GOT3 (cell line): ENCODE measurements at places on chromosomes 1 and 21.
A peak's percentile ranks its signal among the peaks of the same experiment; 100 is the strongest.

DNA sequence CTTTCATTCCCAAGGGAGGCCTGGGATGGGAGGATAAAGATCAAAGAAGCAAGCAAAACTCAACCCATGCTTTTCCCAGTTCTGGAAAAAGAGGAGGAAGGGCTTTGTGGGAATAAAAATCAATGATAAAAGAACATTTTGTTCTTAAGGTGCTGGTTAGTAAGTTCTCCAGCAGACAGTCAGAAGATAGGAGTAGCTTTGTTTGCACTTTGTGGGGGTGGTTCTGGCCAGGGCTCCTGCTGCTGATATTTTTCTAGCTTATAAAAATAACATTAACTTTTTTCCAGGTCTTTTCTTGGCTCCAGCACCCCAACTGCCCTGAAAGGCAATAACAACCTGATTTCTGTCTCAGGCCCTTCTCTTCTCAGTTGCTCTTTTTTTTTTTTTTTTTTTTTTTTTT lies 220.0 kb downstream of the FGGY start:
- DNase-seq: no peak

DNA sequence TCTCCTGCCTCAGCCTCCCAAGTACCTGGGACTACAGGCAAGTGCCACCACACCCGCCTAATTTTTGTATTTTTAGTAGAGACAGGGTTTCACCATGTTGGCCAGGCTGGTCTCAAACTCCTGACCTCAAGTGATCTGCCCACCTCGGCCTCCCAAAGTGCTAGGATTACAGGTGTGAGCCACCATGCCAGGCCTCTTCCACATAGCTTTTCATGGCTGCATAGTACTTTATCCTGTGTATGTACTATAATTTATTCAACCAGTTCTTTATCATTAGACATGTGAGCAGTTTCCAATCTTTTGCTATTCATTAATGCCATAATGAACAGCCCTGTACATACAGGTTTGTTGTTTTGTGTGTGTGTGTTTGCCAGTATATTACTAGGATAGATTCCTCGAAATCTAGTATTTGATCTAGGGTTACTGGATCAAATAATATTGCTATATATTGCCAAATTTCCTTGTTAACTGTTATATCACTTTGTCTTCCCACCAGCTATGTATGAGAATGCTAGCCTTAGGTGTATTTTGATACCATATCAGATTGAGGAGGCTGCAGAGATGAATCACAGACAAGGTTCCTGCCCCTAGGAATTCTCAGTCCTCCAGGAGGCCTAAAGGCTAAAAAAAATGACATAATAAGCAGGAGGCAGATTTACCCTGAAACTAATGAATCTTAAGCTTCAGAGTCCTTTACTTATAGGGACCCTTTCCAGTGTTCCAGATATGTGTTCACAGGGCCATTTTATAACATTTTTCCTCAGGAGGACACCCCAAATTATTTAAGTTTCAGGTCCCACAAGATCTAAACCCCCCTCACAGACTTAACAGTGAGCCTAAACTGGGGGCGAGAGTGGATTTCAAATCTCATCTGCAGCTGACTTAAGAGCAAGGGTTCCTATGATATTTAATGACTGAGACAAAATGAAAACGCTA lies 2.1 kb upstream of the PDIK1L start:
- DNase-seq: no peak

DNA sequence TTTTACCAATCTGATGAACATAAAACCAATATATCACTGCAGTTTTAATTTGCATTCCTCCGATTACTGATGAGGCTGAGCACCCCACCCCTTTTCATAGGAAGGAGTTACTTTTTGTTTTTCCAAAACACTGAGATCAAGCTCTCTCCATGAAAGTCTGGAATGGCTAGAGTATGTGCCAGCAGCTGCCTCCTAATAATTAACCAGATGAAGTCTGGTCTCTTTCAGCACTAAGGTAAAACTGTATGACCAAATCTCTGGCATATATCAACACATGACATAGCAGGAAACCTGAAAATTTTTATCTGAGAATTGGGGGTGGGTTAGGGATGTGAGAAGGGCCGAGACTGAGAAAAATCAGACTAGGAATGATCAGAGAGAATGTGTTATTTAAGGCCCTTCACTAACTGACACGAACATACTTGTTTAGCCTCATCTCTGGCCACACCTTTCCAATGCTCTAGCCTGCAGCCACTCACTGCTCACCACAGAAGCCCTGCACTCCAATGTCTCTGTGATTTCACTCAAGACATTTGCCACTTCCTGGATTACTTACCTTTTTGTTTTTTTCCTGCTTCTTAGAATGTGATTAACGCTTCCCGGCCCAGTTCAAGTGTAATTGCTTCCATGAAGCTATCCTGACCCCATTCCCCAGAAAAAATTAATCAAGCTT lies 34.7 kb downstream of the WASF2 start:
- no peak for DNase-seq

- no peak for DNase-seq
These were observed 41.3 kb downstream of the ADAMTS5 start for GRCh38 chr21:26925636-26926035.

GRCh38 chr1:35726450-35727433 lies 8.1 kb upstream of the C1orf216 start:
- no peak for DNase-seq

DNA sequence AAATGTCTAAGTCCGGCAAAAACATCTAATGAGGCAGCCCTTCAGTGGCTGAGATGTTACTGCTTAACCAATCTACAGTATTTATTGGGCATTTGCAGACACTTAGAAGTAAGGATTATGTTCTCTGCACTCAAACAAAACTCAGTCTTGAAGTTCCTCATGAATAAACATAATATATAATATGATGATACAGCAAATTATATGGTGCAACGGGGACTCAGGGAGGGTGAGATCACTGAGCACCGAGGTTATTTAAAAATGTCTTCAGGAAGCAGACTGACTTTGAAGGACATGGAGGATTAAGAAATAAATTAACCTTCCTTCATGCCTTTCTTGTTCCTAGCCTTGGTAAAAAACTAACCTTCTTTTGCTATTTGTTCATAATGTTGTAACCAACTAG lies 27.9 kb downstream of the WDR64 start:
- no peak for DNase-seq

DNA sequence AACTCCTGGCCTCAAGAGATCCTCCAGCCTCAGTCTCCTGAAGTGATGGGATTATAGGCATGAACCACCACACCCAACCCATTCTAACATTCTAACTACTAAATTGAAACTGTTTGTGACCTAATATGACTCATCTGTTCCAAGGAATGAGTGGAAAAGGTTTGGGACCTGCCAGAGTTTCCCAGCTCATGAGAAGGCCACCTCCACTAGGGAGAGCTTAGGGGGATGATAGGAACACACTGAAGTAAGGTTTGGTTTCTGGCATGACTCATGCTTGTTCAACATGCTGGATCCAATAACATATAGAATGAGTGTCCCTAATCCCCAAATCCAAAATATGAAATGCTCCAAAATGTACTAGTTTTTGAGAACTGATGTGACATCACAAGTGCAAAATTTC lies 18.9 kb upstream of the SCAF4 start:
- DNase-seq: no peak

GRCh38 chr21:42400525-42400924 lies 3.2 kb upstream of the UBASH3A start:
- DNase-seq: no peak

- DNase-seq: no peak
These were observed 321.3 kb downstream of the CAMTA1 start for GRCh38 chr1:7106442-7107108.

DNA sequence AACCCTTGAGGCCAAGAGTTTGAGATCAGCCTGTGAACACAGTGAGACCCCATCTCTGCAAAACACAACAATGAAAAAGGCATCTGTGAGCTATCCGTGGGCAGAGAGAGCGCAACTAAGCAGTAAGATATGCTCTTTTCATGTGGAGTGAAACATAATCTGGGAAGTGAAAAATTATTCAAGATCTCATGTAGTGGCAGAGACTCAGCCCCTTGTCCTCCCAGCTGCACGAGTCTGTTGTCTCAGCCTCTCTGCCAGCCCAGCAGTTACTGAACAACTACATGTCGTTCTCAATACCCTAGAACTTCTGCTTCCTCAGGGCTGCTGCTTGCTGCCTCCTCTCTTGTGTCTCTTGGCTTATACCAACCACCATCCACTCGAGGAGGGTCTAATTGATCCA lies 61.3 kb upstream of the WDR26 start:
- no peak for DNase-seq

DNA sequence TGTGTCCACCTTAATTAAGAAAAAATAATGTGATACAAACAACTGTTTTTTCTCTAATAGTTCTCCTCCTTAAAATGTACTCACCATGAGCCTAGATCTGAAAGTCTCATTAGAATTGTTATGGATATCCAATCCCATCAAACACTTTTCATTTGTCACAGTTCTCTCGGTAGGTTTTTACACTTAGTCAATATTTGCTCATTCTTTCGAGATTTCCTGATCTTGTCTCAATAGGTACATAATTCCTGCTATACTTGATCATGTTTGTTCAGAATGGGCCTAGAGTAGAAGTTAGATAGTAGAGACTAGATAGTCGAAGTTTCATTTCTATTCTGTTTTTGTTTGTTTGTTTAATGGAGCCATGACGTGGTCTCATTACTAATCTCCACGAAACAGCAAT lies 2005.7 kb downstream of the NCAM2 start:
- no peak for DNase-seq

DNA sequence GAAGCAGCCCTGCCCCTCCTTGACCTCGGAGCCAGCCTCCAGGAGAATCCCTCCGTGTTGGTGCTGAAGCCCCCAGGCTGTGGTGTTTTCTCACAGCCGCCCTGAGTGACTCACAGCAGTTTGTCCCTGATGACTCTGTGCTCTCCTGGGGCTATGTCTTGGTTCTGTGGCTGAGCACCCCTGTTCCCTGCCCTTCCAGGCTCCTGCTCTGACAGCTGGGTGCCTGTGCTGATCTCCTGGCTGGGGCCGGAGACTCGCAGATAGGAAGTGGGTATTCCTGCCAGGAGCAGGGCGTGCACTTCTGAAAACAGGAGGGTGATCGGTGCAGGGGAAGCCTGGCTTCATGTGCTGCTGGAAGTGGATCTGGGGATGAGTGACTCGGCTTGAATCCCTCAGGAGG lies 34.5 kb downstream of the POFUT2 start:
- no peak for DNase-seq

DNA sequence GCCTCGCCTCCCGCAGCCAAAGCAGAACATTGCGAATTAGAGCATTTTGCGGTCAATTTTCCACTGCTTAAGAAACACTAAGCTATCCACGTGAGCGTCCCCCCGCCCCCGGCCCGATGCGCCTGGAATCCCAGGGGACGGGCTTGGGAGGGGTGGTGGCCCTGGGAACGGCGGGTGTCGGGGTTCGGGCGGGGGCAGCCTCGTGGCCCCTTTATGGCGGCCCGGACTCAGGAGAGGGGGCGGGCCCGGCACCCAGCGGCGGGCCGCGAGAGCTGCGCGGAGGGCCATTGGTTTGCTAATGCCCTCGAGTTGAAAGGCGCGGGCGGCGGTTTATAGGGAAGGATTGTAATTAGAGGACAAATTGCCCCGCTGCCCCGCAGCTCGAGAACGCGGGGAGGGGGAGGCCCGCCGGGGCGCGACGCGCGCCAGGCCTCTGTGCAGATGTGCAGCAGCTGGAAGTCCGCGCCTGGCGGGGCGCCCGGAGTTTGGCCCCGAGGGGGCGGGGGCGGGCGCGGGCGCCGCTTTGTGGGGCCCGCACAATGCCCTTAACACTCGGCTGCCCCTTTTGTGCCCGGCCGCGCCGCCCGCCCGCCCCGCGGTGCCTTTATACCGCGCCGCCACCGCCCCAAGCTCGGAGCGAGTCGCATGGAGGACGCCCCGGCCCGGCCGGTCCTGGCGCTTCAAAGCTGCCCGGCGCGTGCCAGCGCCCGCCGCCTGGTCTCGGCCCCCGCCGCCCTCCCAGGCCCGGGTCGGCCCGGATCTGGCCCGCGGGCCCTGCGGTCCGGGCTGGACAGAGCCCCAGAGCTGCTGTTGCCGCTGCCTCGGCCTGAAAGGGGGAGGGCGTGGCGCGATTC lies 1.9 kb upstream of the HES3 start:
- no peak for DNase-seq

DNA sequence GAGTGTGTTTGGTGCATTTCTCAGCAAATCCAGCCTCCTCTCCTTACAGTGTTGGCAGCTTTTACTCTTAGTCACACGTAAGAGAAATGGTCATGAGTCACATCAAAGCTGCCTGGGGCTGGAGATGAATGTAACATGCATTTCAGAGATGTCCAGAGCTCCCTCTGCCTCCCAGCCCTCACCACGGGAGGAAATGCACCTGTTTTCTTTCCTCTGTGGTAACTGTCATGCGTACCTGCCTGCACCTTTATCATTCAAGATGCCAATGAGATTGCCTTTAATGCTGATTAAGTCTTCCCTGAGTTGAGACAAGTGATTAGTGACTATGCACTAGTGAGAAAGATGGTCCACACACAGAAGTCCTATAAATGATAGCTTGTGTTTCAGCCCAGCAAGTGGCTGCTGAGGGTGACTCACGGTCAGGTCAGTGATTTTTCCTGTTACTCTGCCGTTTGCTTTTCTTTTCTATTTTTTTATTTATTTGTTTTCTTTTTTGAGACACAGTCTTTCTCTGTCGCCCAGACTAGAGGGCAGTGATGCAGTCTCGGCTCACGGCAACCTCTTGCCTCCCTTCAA lies 277.3 kb upstream of the FMN2 start:
- DNase-seq: peak; percentile 37

- DNase-seq: no peak
These were observed 2.0 kb downstream of the C1orf226 start for GRCh38 chr1:162383516-162383915.

DNA sequence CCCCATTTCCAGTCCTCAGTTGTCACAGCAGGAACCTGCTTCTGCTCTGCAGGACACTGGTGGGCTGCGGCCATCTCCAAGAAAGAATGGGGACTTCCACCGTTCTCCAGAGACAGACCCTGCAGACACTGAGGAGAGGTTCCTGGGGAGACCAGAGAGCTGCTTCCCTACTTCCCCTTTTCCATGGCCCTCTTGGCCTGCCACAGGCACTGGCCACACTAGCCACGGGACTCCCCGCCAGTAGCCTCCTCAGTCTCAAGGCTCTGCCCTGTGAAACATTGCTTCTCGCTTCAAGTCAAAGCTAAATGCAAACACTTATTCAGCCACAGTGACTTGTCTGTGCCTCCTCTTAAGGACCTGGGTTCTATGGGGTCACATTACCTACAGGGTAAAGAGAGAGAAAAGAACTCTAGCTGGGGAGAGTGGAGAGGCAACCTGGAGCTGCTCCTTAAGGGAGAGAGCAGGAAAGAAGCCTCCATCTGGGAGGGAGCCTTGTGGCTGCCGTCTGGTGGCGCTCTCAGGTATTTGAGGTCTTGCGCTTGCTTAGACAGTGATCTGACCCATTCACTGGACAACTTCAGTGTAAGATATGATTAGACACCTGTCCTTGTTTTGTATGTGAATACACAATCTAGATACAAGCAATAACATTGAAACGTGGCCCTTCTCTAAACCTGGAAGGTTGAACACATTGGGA lies 5.4 kb upstream of the SLAMF8 start:
- DNase-seq: no peak

DNA sequence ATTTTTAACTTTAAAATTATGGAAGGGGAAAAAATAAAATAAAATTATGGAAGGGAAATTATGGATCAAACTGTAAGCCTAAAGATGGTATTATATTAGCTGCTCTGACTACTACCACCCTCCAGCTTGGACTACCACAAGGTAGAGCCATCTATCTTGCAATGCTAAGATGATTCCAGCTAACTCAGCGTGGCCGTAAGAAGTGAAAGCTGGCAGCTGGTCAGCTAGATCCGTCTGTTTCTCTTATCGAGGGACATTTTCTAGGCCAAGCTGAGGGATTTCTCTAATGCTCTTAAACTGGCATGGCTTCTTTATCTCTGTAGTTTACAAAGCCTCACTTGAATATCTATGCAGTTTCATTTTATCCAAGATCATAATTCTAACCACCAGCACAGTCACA lies 31.5 kb downstream of the LYST start:
- DNase-seq: no peak

GRCh38 chr1:234989019-234989418 lies 139.6 kb downstream of the TOMM20 start:
- DNase-seq: no peak
